ENCODE measurements at places on chromosomes 4 and X.

DNA sequence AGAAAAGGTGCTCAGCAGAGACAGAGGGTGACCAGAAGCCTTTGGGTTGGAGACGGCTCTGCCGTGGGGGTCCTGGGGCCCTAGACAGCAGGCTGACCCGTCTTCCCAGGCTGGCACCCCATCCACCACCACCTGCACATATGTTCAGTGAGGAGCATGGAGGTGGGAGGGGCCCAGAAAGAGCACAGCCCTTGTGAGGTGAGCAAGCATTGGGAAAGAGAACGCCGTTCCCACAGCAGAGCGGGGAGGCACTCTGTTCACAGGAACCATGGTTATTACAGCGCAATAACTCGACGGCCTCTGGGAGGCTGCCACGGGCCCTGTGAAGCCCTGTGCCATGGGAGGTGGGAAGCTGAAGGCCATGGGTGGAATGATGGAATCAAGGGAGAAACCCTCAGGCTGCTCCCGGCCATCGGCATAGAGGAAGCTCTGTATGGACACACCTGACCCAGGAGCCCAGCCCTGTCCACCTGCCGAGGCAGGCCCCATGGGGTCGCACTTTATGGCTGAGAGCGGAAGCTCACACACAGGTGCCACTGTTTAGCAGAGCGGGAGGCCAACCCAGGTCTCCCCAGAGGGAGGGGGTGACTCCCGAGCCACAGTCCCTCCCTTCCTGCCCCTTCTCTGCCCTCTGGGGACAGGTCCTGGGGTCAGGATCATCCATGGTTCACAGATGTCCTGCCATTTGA is 93.5 kb upstream of the AFAP1 start:
- DNase-seq: no peak

DNA sequence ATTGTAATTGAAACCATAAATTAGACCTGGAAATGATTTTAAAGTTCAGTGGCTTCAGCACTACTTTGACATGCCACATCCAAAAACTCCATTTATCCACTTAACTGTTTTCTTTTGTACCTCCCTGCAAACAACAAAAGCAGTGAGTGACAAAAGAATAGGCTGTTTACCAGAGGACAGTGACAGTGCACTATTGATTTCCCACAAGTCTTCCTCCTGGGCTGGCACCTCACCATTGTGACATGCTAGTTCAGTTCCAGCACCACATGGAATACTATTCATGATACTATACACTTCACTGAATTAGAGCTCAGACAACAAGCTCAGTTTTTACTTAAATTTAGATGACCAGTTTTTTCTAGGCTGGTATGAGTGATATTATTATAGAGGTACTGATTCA is 29.3 kb downstream of the MOSPD2 start:
- no peak for DNase-seq

DNA sequence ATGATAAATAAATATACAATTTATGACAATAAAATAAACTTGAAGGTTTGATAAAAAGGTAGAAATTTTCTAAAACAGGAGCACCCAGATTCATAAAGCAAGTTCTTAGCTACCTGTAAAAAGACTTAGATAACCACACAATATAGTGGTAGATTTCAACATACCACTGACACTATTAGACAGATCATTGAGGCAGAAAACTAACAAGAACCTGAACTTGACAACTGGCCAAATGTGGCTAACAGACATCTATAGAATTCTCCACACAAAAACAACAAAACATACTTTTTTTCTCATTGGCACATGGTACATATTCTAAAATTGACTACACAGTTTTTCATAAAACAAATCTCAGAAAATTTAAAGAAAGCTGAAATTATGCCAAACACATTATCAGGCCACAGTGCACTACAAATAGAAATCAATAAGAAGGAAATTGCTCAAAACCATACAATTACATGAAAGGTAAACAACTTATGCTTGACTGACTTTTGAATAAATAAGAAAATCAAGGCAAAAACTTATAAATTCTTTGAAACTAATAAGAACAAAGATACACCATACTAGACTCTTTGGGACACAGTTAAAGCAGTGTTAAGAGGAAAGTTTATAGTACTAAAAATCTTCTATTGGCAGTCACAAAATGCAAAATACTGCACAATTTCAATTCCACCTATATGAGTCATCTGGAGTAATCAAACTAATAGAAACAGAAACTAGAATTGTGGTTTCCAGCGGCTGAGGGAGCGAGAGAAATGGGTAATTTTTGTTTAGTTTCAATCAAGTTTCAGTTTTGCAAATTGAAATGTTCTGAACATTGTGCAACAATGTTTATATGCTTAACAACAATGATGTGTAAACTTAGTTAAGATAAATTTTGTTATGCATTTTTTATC is 925.6 kb downstream of the SH3BGRL start:
- DNase-seq: peak; percentile 25

DNA sequence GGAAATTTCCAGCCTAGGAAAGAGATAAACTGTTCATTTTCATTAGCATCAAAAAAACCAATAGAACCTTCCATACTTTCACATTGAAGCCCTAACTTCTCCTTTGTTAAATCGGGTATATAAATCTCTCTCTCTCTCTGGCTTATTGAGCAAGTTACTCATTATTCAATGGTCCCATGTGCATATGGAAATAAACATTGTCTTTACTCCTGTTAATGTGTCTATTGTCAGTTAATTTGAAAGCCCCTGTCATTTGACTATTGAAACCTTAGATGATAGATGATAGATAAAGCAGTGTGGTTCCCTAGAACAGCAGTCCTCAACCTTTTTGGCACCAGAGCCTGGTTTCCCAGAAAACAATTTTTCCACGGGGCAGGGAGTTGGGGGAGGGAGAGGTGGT is 46.8 kb downstream of the CENPVL3 start:
- DNase-seq: no peak

- DNase-seq: no peak
Observed at GRCh38 chr4:88605736-88606135, 13.5 kb downstream of the HERC3 start.
